ENCODE measurements at places on chromosomes 11 and 22.

DNA sequence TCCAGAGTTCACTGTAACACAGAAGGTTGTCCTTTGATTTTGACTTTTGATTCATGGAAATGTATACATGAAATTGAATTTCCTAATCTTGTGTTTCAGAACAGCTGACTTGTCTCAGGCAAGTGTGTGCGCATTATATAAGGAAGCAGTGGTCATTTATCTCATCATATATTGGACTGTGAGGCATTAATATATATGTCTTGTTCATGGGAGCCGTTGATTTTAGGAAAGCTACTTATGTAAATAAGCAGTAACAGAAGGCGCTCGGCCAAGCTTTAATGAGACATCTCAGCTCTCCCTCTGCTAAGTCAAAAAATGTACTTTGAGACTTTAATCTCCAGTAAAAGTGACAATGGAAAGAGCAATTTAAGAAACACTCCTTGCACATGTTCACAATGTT, 100.5 kb downstream of the PDHX start:
- DNase-seq, result no peak

GRCh38 chr11:47560426-47560825, 5.0 kb upstream of the PTPMT1 start:
- peak; percentile 26 for DNase-seq

- DNase-seq, result no peak
These were observed 87.6 kb downstream of the LARGE1 start for GRCh38 chr22:33832558-33833151.

DNA sequence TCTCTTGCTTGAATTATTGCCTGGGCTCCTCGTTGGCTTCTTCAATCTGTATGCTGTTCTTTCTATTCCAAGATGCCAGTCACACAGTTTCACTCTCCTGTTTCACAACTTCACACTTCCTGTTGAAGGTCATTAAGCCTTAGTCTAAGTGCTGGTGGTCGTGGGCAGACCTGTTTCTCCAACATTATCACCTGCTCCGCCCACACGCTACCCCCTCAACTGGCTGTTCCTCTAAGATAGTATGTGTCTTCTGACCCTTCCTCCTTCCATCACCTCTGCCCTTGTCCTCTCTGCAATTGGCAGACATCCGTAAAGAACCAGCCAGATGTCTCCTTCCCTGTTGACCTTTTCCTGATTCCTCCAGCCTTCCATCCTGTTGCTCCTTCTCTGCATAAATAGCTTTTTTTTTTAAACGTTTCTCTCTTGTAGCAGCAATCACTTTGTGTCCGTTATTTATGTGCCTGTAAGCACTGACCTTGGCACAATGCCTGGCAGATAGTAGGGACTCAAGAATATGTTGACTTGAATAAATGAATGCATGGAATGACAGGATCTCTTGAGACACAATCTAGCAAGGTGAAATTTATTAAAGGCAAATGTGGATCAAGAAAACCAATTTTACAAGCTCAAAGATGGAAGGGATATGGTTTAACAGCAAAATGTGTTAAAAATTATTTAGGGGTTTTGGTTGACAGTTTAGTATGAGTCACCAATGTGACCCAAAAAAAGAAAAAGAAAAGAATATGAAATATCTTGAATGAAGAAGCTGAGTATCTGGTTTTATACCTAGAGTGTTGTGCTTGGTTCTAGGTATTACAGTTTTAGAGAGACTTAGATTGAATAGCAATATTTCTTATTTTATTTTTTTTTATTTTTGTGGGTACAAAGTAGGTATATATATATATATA, 12.6 kb downstream of the DIXDC1 start:
- no peak for DNase-seq

DNA sequence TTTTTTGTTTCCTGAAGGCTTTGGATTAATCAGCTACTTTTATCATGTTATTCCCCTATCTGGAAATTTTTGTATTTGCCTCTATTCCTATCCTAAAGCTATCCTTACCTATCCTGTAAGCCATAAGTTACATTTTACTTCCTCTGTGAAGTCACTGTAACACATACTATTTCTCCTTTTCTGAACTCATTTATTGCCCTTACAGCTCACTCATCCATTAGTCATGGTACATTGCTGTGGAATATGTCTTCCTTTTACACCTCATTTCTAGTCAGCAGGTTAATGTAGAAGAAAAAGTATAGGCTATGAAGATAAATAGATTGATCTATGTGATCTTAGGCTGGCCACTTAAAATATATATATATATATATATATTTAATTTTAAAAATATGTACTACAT, 28.0 kb downstream of the SWAP70 start:
- DNase-seq, result peak; percentile 80

DNA sequence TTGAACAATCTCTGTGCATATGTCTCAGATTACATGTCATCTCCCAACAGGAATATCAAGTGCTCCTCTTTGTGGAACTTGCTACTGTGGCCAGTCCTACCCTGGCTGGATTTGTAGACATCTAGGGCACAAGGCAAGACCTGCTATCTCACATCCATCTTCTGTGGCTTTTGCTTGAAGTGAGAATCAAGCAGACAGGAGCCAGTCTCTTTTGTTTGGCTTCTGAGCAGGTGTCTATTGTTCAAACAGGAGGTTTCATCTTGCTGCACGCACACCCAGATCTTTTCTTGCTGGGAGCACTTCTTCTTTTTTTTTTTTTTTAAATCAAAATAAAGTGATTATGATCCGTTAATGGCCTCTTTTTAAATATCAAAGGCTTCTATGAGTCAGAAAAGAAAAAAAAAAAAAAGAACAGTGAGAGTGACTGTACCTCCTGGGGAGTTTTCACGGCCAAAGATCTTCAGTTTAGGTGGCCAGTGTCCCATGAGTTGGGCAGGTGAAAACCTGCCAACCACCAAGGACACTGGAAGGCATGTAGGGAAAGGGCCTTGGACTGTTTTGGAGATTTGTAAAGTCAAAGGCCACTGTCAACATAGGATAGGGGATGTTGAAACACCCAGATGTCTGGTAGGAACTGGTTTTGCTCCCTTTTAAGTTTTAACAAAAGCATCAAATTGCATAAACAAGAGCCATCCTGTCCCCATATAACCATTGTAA, 78.1 kb downstream of the CD44 start:
- no peak for DNase-seq

- DNase-seq, result no peak
These were observed 15.2 kb upstream of the P4HA3 start for GRCh38 chr11:74326665-74327064.

- peak; percentile 52 for DNase-seq
These were observed 13.7 kb downstream of the EHD1 start for GRCh38 chr11:64864473-64865285.

DNA sequence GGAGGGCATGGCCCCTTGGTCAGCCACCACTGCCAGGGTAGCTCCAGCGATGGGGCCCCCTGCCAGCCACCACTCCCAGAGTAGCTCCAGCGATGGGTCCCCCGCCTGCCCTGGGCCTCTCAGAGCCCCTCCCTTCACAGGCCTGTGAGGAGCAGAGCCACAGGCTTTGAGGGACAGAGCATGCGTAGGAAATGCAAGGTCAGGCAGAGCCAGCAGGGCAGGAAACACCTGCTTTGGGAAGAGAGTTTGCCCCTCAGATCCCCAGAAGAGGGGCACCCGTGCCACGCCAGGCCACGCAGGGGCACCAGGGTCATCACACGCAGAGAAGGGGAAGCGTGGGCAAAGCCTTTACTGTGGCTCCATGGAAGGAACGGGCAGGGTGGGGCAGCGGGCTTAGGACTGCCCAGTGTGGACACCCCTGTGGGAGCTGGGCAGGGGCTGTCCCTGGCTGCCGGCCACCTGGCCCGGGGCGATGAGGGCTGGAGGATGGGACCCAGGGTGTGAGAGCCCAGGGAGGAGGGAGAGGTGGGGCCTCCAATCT, 477.8 kb downstream of the BRD1 start:
- no peak for DNase-seq

- peak; percentile 82 for DNase-seq
These were observed 32.7 kb upstream of the CCDC34 start for GRCh38 chr11:27395556-27396258.

DNA sequence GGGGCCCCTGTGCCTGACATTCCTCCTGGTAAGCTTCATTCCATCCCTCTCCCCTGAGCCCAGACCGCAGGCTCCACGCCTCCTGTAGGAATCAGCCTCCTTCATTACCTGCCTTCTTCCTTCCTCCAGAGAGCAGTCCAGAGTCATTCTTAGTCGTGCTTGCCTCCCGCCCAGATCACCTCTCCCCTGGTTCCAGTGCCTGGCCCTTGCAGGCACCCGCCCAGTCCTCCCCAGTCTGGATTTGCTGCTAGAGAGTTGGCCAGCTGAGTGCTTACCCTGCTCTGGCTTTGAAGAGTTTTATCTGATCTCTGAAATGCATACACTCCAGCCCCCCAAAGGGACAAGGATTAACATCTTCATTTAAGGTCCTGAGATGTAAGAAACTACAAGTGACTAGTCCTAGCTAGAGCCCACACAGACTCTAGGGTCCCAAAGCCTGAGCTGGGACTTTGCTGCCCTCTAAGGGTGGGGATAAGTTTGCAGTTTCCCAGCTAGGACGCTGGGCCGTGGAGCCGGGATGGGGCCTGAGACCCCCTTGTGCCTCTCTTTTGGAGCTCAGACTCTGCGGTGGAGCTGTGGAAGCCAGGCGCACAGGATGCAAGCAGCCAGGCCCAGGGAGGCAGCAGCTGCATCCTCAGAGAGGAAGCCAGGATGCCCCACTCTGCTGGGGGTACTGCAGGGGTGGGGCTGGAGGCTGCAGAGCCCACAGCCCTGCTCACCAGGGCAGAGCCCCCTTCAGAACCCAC, 1.6 kb downstream of the NR1H3 start:
- DNase-seq, result peak; percentile 35

DNA sequence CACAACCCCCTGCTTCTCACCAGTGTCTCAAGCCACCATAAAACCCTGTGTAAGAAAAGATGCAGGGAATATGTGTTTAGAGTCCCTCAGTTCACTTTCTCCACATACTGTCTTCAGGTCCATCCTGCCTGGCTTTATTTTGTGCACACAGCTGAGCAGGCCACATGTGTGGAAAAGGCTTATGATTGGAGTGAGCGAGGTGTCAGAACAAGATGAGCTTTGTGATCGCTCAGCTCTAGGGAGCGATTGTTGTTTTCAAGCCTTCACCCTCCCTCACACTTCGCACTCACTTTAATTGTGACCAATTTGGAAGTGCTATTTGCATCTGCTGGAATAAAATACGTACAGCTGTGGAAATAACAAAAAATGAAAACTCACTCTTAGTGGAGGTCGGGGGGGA, 931.1 kb upstream of the TENM4 start:
- no peak for DNase-seq

- peak; percentile 21 for DNase-seq
These were observed 115.9 kb upstream of the GRK3 start for GRCh38 chr22:25448435-25449051.

DNA sequence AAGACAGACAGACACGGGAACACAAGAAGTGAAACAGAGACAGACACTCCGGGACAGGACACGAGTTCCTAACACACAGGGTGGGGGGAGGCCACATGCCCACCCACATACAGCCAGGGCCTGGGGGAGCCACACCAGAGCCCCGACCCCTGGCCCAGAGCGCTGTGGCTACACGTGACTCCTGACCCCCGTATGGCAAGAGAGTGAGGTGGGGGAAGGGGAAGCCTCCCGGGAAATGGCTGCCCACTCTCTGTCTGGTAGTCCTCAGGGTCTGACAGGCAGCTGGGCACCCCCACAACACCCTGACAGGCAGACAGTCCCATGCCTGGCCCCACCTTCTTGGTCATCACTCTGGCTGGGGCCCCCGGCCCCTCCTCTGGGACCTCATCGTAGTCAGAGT, 38.6 kb upstream of the PDE2A start:
- no peak for DNase-seq

DNA sequence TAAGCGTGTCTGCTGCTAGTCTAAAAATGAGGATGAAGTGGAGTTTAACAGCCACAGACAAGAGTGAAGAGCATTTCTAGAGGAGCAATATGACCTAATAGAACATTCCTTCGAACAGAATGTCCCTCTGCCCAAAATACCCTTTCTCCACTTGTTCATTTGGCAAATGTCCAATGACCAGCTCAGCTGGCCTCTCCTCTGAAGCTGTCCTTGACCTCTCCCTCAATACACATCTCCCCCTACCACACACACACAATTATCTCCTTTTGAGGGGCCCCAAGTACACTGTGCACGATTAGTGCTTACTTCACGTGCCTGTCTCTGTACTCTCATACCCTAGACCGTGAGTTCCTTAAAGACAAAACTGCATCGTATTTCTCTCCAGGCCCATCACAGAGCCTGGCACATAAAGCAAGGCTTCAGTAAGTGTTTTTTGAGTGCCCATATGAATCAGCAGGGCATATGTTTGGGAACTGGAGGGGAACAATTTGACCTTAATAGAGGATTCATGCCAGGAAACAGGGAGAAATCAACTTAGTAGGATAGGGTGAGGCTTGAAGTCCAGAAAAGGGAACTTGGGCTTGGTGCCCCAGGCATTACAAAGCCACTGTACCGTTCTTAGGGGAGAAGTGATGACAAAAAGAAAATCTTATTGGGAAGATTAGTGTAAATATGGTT, 18.1 kb upstream of the NCAM1 start:
- no peak for DNase-seq

GRCh38 chr22:47154621-47155081, 392.2 kb downstream of the TBC1D22A start:
- DNase-seq, result peak; percentile 17

GRCh38 chr11:65927904-65928397, 8.7 kb downstream of the DRAP1 start:
- DNase-seq, result no peak

DNA sequence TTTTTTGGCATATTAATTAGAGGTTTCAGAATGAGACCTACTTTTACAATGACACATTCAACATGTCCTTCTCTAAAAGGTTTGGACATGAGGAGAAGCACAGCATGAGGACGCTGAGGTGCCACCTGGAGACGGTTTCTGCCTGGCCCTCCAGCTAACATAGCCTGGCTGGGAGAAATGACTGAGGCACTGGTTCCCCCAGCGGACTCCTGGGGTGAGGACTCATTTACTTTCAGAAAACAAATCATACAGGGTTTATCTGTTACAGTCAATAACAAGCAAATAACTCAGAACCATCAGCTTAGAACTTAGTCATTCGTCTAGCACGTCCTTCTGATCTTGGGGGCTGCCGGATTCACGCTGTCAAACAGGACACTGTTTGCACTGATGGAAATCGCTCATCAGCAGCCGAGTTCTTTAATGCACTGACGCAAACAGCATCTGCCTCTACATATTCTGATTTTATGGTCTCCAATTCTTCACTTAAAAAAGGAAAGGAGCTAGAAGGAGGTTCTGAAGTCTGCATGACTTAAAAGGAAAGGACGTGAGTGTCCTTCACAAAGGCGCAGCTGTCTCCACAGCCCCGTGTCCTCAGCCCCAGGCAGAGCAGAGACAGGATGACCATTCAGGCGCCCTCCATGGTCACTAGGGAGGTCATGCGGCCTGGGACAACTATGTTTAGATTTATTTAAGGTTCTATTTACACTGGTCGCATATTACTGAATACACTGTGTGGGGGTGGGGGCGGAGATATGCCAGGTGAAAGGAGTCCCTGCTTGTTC, 44.2 kb downstream of the CERK start:
- DNase-seq, result no peak

GRCh38 chr11:102843489-102843888, at the start of gene MMP3:
MMP3 (minus strand) TSS chr11:102843609; CDS start chr11:102843546, 63 bp downstream.
- peak; percentile 56 for DNase-seq

DNA sequence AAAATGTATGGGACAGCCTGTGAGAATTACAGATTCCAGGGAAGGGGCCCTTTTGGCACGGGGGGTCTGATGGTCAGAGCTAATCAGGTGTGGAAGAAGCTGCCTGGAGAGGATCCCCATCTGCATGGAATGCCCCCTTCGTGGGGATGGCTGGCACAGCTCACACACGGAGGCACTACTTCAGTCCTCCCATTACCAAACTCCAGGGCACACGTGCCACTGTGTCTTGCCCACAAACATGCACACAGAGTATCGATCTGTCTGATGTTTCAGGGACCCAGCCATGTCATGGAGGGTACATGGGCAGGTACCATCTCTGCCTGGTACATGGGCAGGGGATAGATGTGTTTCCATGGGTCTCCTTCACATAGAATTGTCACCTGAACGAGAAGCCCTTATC, 14.7 kb downstream of the KCNQ1OT1 start:
- DNase-seq, result no peak

All from epithelial cell of esophagus (primary cell).